ENCODE measurements at places on chromosomes 5 and 9.

DNA sequence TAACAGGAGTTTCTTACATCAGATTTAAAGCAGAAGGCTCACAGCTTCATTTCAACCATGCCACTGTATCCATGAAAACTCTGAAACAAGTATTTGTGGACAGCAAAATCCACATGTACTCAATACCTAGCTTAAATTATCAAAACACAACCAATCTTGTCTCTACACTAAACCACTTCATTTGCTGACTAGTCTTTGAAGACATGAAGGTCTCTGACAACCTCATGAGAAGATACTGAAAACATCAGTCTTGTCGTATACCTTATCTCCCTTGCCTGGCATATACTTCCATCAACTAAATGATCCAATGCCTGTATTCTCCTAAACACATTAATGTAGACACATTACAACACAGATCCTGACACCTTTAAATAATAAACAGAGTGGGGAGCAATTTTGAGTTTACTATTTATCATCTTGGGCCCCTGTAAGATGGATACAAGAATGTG lies 2.9 kb downstream of the RPS23 start:
- DNase-seq, result no peak

- DNase-seq, result no peak
Measured at GRCh38 chr9:38000332-38000731, 68.7 kb downstream of the SHB start.

- DNase-seq, result no peak
Measured at GRCh38 chr9:33731142-33731541, 64.2 kb upstream of the PRSS3 start.

GRCh38 chr5:7849681-7850394 lies 1.1 kb downstream of the CFAP90 start:
- no peak for DNase-seq

DNA sequence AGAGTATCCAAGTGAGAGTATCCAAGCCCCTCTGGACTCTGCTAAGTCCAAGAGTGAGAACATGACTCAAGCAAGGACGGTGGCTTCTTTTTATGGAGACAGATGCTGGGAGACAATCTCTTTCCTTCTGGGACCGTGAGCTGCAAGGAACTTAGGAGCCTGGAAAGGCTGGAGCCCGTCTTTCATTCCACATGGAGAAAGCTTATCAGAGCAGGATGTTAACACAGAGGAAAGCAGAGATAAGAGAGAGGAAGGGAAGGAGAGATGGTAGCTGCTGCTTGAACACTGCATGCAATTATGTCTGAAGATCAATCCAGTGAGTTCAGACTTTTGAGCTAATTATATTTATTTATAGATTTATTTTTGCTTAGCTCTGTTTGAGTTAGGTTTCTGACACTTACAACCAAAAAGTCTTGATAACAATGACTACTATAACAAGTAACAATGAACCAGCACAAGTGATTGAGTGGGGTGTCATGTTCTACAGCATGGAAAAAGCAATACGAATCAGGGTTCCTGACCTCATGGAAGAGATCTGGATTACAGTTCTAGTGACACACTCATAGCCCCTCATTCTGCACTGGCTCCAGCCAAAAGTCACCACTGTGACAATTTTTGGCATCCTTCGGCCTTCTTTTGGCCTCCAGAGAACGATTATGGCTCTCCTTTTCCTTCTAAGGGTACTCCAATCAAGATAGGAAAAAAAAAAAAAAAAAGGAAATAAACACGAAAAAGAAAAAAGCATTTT lies 71.5 kb downstream of the PRLR start:
- DNase-seq, result peak; percentile 18

GRCh38 chr9:137087409-137087925 lies 682 bp downstream of the MAN1B1 start:
- DNase-seq, result no peak

DNA sequence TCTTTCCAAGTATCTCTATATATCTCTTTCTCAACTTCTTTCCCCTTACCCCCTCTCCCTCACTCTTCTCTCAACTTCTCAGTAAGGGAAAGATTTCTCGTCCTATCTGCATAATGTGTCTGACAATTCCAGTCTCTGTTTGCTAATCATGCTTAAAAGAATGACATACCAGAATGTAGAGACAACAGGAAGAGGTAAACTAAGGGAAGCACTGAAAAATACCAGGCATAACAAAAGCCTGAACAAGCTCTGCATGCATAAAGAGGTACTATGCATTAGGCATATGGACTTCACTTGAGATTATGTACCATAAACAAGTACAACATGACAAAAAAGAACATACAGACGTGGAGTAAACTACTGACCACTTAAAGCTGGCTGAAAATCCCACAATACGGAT lies 62.6 kb downstream of the SEMA5A start:
- DNase-seq, result no peak
